Upper lobe of right lung (tissue), 1 donor: ENCODE measurements at places on chromosomes 6 and 20.

DNA sequence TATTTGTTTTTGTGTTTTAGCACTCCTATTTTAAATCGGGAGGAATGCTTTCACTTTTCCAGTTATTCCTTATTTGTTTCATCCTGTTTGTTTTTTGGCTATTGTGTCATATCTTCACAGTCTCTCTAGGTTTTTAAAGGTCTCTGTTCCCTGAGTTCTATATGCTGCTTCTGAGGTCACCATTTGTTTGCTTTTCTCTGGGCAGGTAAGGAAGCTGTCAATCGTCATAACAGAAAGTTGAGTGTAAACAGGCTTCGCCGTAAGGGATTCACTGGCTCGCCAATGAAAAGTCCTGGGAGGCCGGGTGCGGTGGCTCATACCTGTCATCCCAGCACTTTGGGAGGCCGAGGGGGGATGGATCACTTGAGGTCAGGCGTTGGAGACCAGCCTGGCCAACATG, 48.7 kb upstream of the RPS6KA2 start:
- H3K36me3 ChIP-seq: no peaks in the 10 kb centered on the region
- no peaks in the 10 kb centered on the region for H3K27me3 ChIP-seq
- no peak overlapping the region for H3K4me3 ChIP-seq
- H3K27ac ChIP-seq: no peak overlapping the region
- DNase-seq: no peak
- H3K4me1 ChIP-seq: no peaks in the 10 kb centered on the region

DNA sequence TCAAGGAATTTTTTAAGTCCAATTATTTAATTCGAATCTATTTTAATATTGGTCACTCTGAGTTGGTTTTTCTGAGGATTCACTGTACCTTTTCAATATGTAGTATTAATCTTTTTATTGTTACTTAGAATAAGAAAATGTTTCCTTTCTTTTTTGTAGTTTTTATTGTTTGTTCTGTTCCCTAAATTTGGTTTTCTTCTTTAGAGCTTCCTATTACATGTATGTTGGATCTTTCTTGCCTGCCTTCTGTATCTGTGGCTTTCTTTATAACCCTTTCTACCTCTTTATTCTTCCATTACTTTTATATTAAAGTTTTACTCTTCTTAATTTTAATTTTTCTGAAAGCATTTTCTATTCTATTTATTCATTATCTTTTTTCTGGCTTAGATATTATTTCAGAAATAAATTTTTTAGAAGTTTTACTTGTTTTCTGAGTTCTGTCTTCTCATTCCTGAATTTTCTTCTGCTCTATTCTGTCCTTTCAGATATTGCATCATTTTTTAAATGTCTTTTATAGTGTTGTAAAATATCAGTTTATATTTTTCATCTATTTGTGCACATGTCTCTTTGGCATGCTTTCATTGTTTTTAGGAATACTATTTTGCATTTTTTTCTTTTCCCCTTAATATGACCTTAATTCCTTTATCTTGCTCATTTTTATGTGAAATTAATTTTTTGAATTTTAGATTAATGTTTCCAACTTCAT, 33.6 kb upstream of the UST start:
- H3K27ac ChIP-seq: no peak overlapping the region
- no peaks in the 10 kb centered on the region for H3K36me3 ChIP-seq

DNA sequence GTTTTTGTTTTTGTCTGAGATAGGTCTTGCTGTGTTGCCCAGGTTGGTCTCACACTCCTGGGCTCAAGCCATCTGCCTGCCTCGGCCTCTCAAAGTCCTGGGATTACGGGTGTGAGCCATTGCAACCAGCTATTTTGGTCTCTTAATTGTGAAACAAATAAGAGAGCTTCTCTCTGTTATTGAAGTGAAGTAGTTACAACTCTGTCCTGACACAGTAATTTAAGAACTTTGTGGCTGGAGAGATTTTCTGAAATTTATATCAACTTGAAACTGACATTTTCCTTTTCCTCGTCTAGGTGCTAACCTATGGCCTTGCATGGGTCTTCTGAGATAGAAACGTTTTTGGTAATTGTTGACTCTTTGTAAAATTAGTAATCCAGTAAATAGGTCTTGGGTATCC, 122.1 kb upstream of the DOK5 start:
- no peak overlapping the region for H3K4me3 ChIP-seq
- no peaks in the 10 kb centered on the region for H3K4me1 ChIP-seq
- H3K27me3 ChIP-seq: no peaks in the 10 kb centered on the region
- no peak overlapping the region for H3K27ac ChIP-seq

DNA sequence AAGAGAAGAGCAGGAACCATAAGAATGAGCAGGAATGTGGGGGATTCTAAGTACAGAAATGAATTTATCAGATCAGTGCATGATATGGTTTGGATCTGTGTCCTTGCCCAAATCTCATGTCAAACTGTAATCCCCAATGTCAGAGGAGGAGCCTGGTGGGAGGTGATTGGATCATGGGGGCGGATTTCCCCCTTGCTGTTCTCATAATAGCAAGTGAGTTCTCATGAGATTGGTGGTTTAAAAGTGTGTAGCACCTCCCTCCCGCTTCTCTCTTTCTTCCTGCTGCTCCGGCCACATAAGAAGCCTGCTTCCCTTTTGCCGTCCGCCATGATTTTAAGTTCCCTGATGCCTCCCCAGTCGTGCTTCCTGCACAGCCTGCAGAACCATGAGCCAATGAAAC, 49.2 kb downstream of the KHDC1L start:
- no peaks in the 10 kb centered on the region for H3K36me3 ChIP-seq
- no peaks in the 10 kb centered on the region for H3K27me3 ChIP-seq
- H3K4me3 ChIP-seq: no peak overlapping the region
- no peak overlapping the region for H3K27ac ChIP-seq
- no peak for DNase-seq

- H3K4me3 ChIP-seq: no peak overlapping the region
- peaks cover 5% of the 10 kb centered on the region for H3K36me3 ChIP-seq
- no peaks in the 10 kb centered on the region for H3K27me3 ChIP-seq
- H3K27ac ChIP-seq: no peak overlapping the region
- no peaks in the 10 kb centered on the region for H3K4me1 ChIP-seq
Observed at GRCh38 chr6:129536271-129536670, 173.7 kb downstream of the ARHGAP18 start.

- H3K27me3 ChIP-seq: no peaks in the 10 kb centered on the region
- H3K4me3 ChIP-seq: no peak overlapping the region
- no peak for DNase-seq
- no peak overlapping the region for H3K27ac ChIP-seq
- H3K36me3 ChIP-seq: no peaks in the 10 kb centered on the region
- H3K4me1 ChIP-seq: no peaks in the 10 kb centered on the region
Observed at GRCh38 chr6:132382630-132383175, 18.6 kb downstream of the MOXD1 start.

GRCh38 chr6:147192278-147192911, 11.8 kb upstream of the STXBP5 start:
- no peak overlapping the region for H3K27ac ChIP-seq
- no peaks in the 10 kb centered on the region for H3K4me1 ChIP-seq
- no peaks in the 10 kb centered on the region for H3K27me3 ChIP-seq
- no peaks in the 10 kb centered on the region for H3K36me3 ChIP-seq
- DNase-seq: no peak
- no peak overlapping the region for H3K4me3 ChIP-seq

DNA sequence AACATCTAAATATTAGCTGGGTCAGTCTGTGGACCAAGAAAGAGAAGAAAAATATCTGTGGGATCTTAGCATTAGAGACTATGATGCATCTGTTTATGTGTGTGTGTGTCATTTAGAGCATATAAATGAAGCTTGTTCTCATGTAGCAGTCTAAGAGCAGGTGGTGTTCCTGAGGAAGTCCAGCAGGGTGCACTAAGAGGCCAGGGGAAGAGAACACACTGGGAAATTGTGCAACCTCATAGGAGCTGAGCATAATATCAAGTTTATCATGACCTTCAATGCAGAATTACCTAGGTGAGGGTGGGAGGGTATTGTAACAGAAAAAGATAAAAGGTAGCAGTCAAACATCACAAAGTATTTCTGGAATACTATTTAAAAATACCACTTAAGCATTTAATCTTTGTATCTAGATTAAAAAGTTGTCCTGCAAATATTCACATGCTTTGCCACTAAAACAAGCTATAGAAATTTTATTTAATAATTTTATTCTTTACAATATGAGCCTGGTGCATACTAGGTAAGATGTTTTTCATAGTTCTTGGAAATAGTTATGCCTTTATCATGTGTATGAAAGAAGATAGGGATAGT, 80.5 kb downstream of the SMPDL3A start:
- DNase-seq: no peak
- no peak overlapping the region for H3K27ac ChIP-seq
- H3K4me1 ChIP-seq: no peaks in the 10 kb centered on the region
- no peak overlapping the region for H3K4me3 ChIP-seq
- no peaks in the 10 kb centered on the region for H3K36me3 ChIP-seq
- H3K27me3 ChIP-seq: peaks cover 4% of the 10 kb centered on the region

DNA sequence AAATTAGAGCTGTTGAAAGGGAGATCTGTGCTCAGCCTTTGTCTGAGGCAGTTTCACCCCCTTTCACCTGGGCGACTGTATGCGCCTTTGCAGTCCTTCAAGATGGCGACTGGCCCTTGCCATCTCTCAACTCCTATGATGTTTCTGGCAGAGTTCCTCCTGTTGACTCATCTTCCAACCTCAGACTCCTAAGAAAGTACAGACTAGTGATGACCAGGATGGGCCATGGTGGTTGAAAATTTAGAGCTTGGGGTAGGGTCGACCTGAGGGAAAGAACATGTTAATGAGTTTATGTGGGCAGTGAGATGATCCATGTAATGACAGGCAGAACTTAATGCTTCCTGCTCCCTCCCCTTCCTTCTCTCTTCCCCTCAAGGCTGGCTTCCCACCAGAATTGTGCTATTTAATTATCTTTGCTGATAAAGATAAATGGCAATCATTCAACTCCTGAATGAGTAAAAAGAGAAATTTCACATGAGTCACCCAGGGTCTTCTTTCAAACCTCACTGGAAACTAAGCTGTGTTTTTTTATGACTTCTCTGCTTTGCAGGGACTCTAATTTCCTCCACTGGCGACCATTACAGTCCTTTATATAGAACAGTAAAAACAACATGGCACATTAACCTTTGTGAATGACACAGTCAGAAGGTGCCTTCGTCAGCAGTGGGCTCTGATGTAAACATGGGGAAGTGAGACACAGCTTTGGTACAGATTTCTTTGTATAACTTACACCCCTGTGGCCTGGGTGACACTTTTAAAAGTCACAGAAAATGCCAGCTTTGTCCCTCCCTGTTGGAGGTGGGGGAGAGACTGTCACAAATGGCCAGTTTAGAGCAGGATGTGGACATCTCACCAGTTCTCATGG, 103.5 kb downstream of the SCP2D1 start:
- H3K36me3 ChIP-seq: no peaks in the 10 kb centered on the region
- H3K27ac ChIP-seq: no peak overlapping the region
- H3K4me1 ChIP-seq: no peaks in the 10 kb centered on the region
- H3K4me3 ChIP-seq: no peak overlapping the region
- no peak for DNase-seq

DNA sequence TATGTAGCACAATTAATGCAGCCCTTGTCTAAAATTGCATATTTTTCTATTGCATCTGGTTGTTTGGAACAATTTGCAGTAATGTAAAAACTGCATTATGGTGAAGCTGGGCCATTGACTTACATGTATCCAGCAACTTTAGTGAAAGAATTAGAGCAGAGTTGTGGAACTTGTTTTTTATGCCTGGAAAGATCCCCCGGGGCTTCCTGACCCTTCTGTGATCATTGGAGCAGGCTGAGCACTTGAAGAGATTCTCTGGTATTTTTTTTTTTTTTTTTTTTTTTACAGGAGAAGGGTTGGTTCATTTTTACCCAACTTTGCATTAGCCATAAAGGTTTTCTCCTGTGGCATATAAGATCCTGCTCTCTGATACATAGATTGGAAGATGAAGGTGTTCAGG, 45.0 kb downstream of the LIN28B start:
- no peaks in the 10 kb centered on the region for H3K27me3 ChIP-seq
- no peak overlapping the region for H3K4me3 ChIP-seq
- no peaks in the 10 kb centered on the region for H3K36me3 ChIP-seq
- no peak for DNase-seq

GRCh38 chr6:127147534-127147933, 29.1 kb downstream of the RSPO3 start:
- no peak overlapping the region for H3K4me3 ChIP-seq
- no peak for DNase-seq
- no peaks in the 10 kb centered on the region for H3K27me3 ChIP-seq
- no peaks in the 10 kb centered on the region for H3K36me3 ChIP-seq
- no peak overlapping the region for H3K27ac ChIP-seq

- no peaks in the 10 kb centered on the region for H3K27me3 ChIP-seq
- no peak overlapping the region for H3K4me3 ChIP-seq
- DNase-seq: no peak
Observed at GRCh38 chr6:35844290-35844689, 39.1 kb downstream of the LHFPL5 start.

- no peak overlapping the region for H3K27ac ChIP-seq
- DNase-seq: no peak
- no peaks in the 10 kb centered on the region for H3K4me1 ChIP-seq
- H3K36me3 ChIP-seq: no peaks in the 10 kb centered on the region
- H3K4me3 ChIP-seq: no peak overlapping the region
Observed at GRCh38 chr6:4564801-4565271, 211.4 kb upstream of the CDYL start.

- no peaks in the 10 kb centered on the region for H3K36me3 ChIP-seq
- no peak for DNase-seq
- H3K27ac ChIP-seq: no peak overlapping the region
- no peaks in the 10 kb centered on the region for H3K4me1 ChIP-seq
Observed at GRCh38 chr20:10023911-10024310, 10.9 kb upstream of the ANKEF1 start.

DNA sequence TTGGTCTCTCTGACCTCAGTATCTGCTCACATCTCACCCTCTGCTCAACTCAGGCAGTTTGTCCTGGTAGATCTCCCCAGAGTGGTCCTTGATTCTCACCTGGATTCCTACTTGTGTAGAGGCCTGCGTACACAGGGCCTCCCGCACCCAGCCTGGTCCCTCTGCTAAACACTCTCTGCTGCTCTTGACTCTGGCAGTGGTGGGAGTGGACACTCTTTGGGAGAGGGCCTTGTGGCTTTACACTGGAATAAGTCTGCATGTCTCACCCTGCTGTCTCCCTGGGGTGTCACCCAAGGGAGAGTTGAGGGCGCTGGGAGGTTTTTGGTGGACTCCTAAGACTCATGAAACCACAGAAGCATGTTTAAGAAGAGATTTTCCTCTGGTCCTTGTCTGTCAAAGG, 57.3 kb upstream of the ECI2 start:
- DNase-seq: no peak
- H3K36me3 ChIP-seq: no peaks in the 10 kb centered on the region

- DNase-seq: no peak
- peaks cover 3% of the 10 kb centered on the region for H3K27me3 ChIP-seq
- no peaks in the 10 kb centered on the region for H3K36me3 ChIP-seq
- no peak overlapping the region for H3K27ac ChIP-seq
Observed at GRCh38 chr20:48482790-48483189, 345.0 kb downstream of the PREX1 start.

GRCh38 chr20:4811257-4811656, 89.5 kb downstream of the PRND start:
- peak overlapping the region; percentile 87 for H3K27ac ChIP-seq
- DNase-seq: no peak
- H3K36me3 ChIP-seq: no peaks in the 10 kb centered on the region

GRCh38 chr6:8888468-8888867, 453.1 kb upstream of the SLC35B3 start:
- H3K4me3 ChIP-seq: no peak overlapping the region
- no peaks in the 10 kb centered on the region for H3K27me3 ChIP-seq
- H3K4me1 ChIP-seq: no peaks in the 10 kb centered on the region
- DNase-seq: no peak

GRCh38 chr6:151286214-151286613, 46.4 kb downstream of the AKAP12 start:
- H3K4me1 ChIP-seq: peaks cover 13% of the 10 kb centered on the region
- H3K27me3 ChIP-seq: no peaks in the 10 kb centered on the region
- H3K27ac ChIP-seq: peak overlapping the region; percentile 7
- DNase-seq: no peak

- no peaks in the 10 kb centered on the region for H3K27me3 ChIP-seq
- H3K36me3 ChIP-seq: no peaks in the 10 kb centered on the region
- H3K27ac ChIP-seq: peak overlapping the region; percentile 8
- no peak for DNase-seq
Observed at GRCh38 chr6:166387642-166388289, 5.0 kb upstream of the MPC1 start.
